ENCODE measurements at places on chromosomes 3 and 15. TPM values are rescaled to one million over a fixed set of nuclear protein-coding genes. Genes with fewer than 3 reads are reported as not detected.

Gene ZNF660
- total RNA-seq, result 4.9 TPM

Gene LRRC34
- total RNA-seq, result 2.4 TPM

Gene PTX3
- 93.7 TPM for total RNA-seq

Gene PATL2
- 1.7 TPM for total RNA-seq

Gene CHST13
- total RNA-seq, result 0.61 TPM

Gene MKRN3
- not detected for total RNA-seq

Gene EPHB3
- 23.7 TPM for total RNA-seq

- DNase-seq, result no peak
Measured at GRCh38 chr3:51750878-51751277, 28.2 kb downstream of the IQCF6 start.

- no peak for DNase-seq
Measured at GRCh38 chr3:17050071-17050470, 165.3 kb downstream of the PLCL2 start.

DNA sequence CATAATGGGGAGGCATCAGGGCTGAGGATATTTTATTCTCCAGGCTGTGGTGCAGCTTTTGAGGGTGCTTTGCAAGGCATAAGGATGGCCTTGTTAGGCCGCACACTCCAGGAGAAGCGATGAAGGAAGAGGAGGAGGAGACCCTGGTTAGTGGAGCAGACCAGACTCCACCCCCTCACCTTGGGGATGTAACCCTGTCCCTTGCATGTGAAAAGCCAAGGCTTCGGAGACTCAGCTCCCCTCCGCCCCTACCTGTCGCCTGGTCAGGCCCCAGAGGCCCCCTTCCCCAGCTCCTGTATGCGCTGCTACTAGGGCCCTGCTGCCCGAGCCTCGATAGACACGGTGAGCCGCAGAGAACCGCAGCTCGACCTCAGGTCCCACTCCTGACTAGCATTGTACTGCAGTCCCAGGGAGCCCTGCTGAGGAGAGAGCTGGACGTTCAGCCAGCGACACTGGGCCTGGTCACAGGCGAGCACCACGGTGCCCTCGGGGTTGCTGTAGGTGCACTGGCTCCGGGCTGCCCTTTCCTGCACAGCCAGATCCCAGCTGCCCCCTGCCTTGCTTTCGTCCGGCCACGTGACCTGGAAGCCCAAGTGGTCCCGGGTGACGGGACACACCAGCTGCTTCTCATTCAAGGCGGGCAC, 10.2 kb downstream of the CPN2 start:
- no peak for DNase-seq

GRCh38 chr3:126259411-126260391, 79.3 kb upstream of the ALDH1L1 start:
- no peak for DNase-seq

DNA sequence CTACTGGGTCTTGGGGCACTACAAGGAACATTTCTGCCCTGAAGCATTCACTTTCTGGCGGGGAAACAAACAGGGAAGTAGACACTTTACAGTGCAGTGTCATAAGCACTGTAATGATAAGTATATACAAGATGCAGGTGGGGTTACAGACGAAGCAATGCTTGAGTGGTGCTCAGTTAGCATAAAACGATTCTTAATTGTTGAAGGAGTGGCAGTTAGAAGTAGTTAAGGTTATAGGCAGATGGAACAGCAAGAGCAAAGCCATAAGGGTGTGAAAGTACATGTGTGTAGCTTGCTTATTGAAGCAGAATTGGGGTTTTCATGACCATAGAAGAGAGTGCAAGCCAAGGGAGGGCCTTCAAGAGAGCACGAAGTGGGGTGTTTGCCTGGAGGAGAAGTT, 46.2 kb downstream of the SLC25A26 start:
- DNase-seq, result no peak

DNA sequence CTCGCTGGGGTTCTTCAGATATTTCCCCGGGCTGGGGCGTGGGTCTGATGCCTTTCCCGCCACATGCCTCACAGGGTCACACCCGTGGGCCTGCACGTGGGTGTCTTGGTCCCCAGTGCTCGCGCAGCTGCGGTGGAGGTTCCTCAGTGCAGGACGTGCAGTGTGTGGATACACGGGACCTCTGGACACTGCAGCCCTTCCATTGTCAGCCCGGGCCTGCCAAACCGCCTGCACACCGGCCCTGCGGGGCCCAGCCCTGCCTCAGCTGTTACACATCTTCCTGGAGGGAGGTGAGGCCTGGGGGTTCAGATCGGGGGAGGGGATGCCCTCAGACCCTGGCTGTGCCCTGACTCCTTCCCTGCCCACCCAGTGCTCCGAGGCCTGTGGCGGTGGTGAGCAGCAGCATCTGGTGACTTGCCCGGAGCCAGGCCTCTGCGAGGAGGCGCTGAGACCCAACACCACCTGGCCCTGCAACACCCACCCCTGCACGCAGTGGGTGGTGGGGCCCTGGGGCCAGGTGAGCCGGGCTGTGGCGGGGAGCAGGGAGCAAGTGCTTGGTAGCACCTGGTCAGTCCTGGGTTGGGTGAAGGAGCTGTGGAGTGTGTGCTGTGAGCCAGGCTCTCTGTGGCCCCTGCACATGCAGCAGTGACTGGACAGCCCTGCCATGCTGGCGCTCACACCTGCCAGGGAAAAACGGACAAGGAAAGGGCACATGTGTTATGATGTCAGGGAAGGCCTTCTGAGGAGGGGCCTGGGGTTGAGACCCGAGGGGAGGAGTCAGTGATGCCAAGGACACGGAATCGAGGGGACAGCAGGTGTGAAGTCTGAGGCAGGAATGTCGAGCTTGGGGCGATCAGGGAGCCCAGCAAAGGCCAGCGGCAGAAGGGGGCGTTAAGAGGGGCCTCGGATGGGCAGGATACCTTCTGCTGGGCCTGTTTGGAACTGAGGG, 88.9 kb downstream of the TBC1D2B start:
- DNase-seq, result no peak

- no peak for DNase-seq
Measured at GRCh38 chr3:74115906-74116305, 491.2 kb upstream of the PDZRN3 start.

DNA sequence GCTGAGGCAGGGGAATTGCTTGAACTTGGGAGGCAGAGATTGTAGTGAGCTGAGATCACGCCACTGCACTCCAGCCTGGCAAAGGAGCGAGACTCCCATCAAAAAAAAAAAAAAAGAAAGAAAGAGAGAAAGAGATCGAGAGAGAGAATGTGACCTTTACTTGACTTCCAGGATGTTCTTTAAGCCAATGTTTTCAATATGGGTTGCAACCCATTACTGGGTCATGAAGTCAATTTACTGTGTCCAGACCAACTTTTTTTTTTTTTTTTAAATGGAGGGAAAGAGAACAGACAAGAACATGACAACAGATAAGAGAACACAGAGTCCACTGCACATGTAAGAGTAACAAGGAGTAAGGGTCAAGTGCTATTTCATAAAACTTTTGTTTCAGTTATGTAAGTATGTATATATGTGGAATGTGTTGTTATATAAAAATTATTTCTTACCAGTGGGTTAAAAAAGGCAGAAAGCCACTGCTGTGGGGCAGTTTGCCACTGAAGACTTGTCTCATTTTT, 29.8 kb downstream of the RAB8B start:
- no peak for DNase-seq

- no peak for DNase-seq
Measured at GRCh38 chr15:83694536-83694935, 40.6 kb downstream of the ADAMTSL3 start.

- no peak for DNase-seq
Measured at GRCh38 chr3:194399874-194400411, 877 bp upstream of the GP5 start.

GRCh38 chr3:134471521-134472193, 14.1 kb downstream of the ANAPC13 start:
- DNase-seq, result no peak

- no peak for DNase-seq
Measured at GRCh38 chr3:107978131-107979055, 112.4 kb downstream of the CD47 start.

- no peak for DNase-seq
Measured at GRCh38 chr15:33083232-33084081, 111.1 kb downstream of the FMN1 start.

GRCh38 chr15:78680431-78681075, 39.5 kb upstream of the CHRNB4 start:
- no peak for DNase-seq

GRCh38 chr3:126894475-126894874, 88.4 kb upstream of the PLXNA1 start:
- DNase-seq, result no peak

- no peak for DNase-seq
Measured at GRCh38 chr15:78003539-78004008, 73.9 kb downstream of the TBC1D2B start.

GRCh38 chr3:141767066-141767465, 3.9 kb downstream of the GRK7 start:
- DNase-seq, result no peak

DNA sequence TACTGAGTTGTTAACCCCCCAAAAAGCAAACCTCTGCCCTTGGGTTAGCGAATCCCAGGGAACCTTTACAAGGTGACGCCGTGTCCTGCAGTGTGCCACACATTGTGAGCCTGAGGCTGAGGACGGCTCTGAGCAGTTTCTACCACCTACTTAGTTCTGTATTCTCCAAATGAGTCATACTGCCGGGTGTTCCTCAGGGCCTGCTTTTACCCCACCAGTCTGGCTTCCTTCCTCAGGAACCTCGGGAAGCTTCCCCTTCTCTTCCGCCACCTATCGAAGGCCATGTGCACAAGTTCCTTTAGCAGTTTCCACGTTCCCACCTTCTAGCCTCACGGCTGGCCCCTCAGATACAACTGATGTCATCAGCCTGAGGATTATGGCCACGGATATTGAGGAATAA, 384.0 kb upstream of the TPM1 start:
- DNase-seq, result peak; percentile 52

DNA sequence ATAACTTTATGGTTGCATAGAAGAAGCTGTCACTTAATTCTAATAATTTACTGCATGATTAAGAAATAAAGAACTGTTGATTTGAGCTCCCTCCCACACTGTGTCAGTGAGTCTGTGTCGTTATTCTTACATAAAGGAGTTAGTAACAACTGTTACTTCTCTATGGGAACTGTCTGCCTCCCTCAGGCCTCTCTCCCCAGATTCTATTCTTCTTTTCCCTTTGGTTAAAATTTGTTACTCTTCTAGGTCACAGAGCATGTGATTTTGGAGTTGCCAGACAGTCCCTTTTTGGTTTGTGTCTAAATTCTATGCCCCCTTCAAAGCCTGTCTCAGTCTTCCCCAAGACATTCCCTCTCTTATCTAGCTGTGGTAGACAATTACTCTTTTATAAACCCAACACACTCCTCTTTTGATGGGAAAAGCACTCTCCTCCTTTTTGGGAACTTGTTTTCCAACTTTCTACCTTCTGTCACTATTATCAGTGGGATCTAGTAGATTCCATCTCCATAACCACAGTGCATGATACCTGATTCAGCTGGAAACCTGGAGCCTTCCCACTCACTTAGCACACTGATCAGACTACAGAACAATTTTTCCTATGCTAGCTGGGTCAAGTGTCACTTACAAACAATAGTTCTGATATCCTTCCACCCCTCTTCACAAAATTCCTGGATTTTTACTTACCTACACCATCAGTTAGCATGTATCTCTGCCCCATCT, 422.1 kb upstream of the TGFBR2 start:
- DNase-seq, result no peak

- no peak for DNase-seq
Measured at GRCh38 chr3:182063742-182064141, 352.0 kb downstream of the SOX2 start.

GRCh38 chr15:77538793-77539497, 93.8 kb downstream of the LINGO1 start:
- DNase-seq, result no peak

DNA sequence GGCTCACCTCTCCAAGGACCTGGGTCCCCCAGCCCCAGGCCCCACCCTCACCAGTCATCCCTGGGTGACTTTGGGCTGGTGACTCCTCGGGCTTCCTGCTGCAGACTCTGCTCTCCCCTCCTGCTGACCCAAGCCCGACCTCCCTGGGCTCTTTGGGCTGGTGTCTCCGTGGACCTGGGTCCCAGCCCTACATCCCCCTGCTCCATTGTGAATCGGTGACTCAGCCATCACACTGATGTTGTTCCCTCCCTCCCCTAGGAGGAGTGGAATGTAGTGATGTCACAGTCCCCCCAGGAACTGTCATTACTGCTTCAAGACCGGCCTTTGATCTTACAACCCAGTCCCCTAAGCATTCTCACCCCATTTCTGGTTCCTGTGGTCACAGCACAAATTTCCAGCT, 83.7 kb downstream of the ADAMTS7 start:
- peak; percentile 47 for DNase-seq

GRCh38 chr3:177221744-177222143, 24.5 kb upstream of the TBL1XR1 start:
- no peak for DNase-seq

DNA sequence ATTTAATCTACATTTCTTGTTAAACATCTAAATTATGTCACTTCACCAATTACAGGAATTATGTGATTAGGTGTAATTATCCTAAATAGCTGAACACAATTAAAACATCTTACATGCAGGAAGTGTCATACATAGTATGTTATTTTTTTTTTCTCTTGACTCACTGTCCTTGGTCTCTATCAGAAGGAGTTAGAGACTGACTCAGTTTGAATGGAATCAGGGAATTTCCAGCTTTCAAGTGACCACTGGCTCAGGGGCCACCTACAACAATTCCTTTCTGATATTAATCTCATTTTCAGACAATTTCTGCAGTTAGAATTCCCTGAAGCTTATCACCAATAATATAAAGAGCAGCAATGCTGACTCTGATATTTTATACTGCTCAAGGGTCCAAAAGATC, 400.7 kb downstream of the ROBO1 start:
- DNase-seq, result no peak

GRCh38 chr3:18483226-18483625, 58.1 kb upstream of the SATB1 start:
- no peak for DNase-seq

- no peak for DNase-seq
Measured at GRCh38 chr3:188415196-188415595, 261.2 kb downstream of the LPP start.
